ENCODE measurements at places on chromosomes 2 and 18. TPM values are rescaled to one million over a fixed set of nuclear protein-coding genes. Genes with fewer than 3 reads are reported as not detected.

Gene MOCOS
- total RNA-seq = 1.1 TPM

Gene STARD6
- total RNA-seq = not detected

Gene HOXD13
- total RNA-seq = not detected

Gene KCNJ3
- total RNA-seq = not detected

Gene ATOH8
- total RNA-seq = 129 TPM

Data from cardiac atrium fibroblast (primary cell).